ENCODE measurements at places on chromosomes 2 and 18.
A peak's percentile ranks its signal among the peaks of the same experiment; 100 is the strongest.

GRCh38 chr2:59568461-59568860, 985.0 kb downstream of the BCL11A start:
- no peak for DNase-seq

- no peak for DNase-seq
Measured at GRCh38 chr2:147698166-147698565, 146.7 kb upstream of the ACVR2A start.

GRCh38 chr18:56060967-56061541, 473.1 kb upstream of the TCF4 start:
- no peak for DNase-seq

DNA sequence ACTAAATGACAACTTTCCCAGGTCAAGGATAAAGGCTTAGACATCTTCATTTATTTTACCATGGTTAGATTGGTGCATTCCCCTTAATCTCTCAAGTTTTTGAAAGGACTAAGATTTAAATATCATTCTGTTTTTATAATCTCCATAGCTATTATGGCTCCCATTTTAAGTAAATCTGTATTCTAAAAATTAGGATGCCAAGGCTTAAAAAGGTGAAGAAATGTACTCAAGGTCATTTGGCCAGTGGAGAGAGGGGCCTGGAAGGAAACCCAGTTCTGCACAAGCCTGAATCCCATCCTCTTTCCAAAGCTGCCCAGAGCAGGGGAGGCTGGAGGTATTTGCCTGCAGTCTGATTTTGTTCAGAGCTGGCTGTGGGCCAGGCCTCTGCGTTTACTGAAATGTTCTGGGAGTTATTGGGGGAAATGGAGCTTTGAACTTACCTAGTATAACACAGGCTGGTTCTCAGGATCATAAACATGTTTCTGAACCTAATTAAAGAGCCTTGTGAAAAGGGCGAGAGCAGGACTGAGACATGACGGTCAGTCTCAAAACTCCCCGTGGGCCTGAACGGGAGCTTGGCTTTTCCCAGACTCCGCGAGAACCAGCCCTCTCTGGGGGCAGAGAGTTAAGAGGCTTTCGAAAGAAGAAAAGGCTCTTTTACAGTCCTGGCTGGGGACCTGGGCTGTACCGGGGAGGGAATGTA, 85.6 kb downstream of the DDX1 start:
- no peak for DNase-seq

DNA sequence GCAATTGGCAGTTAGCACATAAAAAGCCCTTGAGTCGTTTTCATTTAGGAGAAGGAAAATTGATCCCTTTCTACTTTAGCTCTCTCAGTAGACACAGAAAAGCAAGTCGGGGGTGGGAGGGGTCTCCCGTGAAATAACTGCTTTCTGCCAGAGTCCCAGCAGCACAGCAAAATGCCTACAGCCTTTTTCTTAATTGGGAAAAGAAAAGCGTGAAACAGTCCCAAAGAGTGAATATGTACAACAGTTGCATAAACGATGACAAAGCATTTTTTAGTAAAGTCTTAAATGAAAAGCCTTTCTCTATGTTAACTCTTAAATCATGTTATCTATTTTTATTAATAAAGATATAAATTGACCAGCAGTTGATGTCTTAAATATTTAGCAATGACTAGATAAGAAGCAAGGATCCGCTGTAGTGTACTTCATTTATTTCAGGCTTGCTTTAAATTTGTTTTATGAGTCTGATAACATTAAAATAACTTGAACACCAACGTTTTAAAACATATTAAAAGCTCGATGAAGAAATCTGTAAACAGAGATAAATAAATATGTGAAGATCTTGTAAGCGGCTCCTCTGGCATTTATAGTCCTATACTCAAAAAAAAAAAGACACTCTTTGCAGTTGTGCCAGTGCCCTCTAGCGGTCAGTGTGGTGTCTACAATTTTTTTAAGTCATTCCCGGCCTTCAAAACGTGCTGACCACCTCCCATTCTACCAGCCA, 42.3 kb upstream of the ATIC start:
- no peak for DNase-seq

DNA sequence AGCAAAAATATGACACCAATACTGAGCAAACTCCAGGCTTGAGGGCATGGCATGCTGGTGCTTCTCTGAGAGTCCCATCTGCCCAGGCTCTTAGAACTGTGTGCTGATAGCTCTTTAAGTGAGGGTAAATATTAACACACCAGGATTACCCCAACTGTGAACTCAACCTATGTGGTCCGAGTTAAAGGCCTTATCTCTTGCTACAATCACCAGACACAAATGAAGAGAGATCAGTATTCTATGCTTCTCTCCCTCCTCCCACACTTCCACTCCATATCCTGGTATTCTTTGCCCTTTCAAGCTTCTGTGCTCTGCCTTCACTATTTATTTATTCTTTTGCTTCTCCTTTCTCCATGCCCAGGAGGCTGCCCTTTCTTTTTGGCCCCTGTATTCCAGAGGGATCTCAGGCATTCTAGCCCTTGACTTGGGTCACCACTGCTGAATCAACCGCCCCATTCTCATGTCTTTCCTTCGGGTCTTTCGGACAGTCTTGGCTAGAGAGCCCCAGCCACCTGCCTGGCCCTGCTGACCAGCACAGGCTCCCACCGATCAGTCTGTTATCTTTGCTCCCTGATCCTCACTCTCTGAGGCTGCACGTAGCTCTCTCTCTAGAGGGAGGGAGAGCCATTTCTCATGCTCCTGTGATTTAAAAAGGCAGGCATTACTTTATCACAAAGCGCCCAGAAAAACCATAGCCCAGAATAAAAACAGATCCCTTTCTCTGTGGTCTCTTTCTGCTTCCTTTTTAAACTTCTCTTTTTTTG, 17.2 kb upstream of the HK2 start:
- DNase-seq = no peak

DNA sequence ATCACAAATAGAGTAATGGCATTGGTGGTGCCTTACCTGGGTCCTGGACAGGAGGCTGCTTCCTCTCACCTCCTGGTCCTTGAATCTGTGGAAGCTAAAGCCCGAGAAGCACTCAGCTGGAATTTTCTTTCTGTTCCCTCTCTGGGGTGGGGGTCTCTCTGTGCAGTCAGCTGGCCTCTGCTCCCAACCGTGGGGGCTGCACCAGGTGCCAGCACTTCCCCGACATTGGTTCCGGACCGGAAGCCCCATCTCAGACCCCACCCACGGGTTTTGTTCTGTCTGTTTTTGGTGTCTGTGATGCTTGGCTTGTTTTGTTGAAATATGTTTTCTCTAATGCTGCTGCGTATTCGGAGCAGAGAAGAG, 154.7 kb downstream of the TWIST2 start:
- peak; percentile 55 for DNase-seq

GRCh38 chr18:59783138-59783537, 85.9 kb upstream of the CCBE1 start:
- DNase-seq = no peak

DNA sequence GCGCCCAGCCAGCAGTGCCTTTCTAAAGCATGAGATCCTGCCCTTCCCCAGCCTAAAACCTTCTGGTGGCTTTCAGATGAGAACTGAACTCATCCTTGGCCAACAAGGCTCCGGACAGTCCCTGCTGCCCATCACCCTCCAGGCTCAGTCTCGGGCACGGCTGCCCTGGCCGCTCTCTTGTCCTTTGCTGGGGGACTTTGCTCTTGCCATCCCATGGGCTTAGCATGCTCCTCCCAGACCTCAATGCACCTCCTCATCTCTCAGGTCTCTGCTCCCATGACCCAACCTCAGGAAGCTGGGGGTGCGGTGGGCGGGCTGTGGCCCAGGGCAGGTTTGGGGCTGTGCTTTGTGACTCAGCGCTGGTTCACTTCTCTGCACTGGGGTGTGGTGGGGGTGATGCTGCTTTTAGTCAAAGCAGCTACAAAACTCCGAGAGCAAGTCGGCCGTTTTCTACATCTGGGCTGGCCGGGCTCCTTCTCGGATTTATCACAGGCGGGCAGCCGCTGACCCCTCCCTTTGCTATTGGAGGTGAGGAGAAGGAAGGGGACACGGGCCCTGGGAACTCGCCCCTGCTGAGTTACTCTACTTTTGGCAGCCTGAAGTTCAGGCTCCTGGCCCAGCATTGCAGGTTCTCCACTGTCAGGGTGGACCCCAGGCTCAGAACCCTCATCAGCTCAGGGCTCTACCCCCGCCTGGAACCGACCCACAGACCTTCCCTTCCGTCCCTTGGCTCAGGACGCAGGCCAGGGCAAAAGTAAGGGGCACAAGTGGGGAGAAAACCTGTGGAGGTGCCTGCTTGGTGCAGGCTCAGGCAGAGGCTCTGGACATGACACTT, 90.6 kb upstream of the TAF1B start:
- DNase-seq = no peak

- DNase-seq = no peak
Measured at GRCh38 chr2:119630121-119630520, 48.9 kb upstream of the TMEM177 start.

- DNase-seq = no peak
Measured at GRCh38 chr18:4511166-4511565, 56.1 kb upstream of the DLGAP1 start.

- no peak for DNase-seq
Measured at GRCh38 chr2:13651684-13652131, 935.0 kb downstream of the TRIB2 start.

DNA sequence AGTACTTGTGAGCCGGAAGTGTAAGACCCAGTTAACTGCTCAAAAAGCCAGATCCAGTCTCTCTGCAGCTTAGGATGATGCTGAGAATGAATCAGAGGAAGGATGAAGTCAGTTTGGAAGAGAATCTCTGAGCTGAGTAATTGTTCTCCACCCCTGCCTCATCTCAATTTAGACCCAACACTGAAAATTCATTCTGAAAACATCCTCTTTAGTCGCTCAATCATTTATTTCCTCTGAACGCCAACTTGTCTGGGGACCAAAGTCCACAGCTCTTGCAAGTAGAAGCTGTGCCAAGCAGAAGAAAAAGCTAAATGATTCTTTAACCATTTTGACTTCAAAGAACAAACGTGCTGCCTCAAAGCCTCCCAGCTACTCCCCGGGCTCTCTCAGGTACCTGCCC, 177.1 kb upstream of the KLHL29 start:
- DNase-seq = peak; percentile 11

- peak; percentile 84 for DNase-seq
Measured at GRCh38 chr2:7007846-7008741, 90.9 kb downstream of the RNF144A start.

DNA sequence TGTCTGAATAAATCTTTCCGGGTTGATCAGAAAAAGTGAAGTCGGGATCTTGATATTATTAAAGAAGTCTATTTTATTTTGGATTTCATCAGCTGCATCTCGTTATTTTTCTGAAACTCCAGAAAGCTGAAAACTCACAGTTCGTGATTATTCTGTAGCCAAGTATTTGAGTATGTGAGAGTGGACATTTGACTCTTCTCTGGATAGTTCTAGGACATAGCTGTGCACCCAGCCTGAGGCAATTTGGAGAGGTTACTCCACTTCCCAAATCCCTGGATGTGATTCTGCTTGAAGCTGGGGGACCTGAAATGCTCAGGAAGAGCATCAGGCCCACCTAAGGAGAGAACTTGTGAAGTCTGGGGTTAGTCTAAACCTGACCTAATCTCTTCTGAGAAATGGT, 117.6 kb upstream of the PID1 start:
- no peak for DNase-seq

DNA sequence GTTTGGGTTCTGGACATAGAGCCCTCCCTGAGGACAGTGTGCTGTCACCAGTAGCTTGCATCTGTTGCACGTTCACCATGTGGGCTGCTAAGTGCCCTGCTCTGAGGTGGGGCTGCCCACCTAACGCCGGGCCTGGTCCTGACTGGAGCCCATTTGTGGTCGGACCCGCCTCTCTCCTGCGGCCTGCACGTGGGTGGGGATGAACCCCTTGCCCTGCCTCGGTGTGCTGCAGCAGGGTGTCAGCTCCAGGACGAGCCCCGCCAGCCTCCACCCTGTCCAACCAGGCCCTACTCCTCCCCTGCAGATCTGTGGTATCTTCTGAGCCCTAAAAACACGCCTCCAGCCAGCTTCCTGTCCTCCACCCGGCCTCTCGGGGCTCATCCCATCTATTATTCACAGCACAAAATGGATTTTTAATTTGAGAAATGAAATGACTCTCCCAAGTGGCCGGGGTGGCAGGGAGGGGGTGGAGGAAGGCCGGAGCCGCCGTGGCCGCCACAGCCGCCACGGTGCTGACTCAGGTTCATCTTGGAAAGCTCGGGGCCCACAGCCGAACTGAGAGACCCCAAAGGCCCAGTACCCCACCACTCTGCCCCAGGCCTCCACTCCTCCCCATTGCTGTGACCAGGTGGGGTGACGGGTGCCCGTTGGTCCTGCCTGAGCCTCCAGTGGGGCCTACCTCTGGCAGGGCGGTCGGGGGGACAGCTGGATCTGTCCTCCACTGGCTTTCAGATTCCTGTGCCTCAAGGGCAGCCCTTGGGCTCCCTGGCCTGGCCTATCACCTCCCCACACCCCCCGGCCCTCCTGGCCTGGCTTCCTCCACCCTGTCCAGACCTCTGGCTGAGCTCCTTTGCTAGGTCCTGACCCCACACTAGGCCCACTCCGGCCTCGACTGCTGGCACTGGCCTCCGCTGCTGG, 2.8 kb upstream of the ECEL1 start:
- no peak for DNase-seq

- peak; percentile 68 for DNase-seq
Measured at GRCh38 chr2:128323555-128323931, 4.9 kb upstream of the HS6ST1 start.

- no peak for DNase-seq
Measured at GRCh38 chr18:7957297-7957696, 390.2 kb downstream of the PTPRM start.
